ENCODE measurements at places on chromosomes 16 and 17.
A peak's percentile ranks its signal among the peaks of the same experiment; 100 is the strongest.

DNA sequence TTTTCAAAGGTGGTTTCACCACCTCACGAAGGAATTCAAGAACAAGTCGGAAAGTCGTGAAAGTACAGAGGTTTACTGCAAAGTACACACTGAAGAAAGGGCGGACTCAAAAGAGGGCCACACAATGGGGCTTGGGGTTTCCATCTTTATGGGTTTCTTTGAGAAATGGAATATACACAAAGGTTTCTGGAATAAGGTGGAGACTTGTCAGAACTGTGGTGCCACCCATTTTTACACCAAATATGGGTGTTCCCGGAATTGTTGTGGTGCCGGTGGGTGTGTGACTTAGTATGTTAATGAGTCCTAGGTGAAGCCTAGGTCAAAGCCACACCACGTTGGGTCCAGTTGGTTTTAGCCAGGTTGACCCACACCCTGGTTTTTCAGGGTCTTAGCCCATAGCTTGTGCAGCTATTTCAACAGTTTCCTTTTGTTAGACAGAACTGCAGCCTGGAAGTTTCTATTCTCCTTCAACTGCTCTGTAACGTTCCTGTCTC, 567 bp upstream of the GCSH start:
- no peak for DNase-seq

GRCh38 chr17:69402052-69402451, 12.4 kb upstream of the MAP2K6 start:
- DNase-seq, result no peak

- no peak for DNase-seq
Observed at GRCh38 chr17:31788571-31788946, 70.5 kb downstream of the COPRS start.

GRCh38 chr17:70521821-70522256, 352.5 kb downstream of the KCNJ2 start:
- no peak for DNase-seq

GRCh38 chr16:75043175-75043895, 44.5 kb downstream of the ZNRF1 start:
- DNase-seq, result no peak

DNA sequence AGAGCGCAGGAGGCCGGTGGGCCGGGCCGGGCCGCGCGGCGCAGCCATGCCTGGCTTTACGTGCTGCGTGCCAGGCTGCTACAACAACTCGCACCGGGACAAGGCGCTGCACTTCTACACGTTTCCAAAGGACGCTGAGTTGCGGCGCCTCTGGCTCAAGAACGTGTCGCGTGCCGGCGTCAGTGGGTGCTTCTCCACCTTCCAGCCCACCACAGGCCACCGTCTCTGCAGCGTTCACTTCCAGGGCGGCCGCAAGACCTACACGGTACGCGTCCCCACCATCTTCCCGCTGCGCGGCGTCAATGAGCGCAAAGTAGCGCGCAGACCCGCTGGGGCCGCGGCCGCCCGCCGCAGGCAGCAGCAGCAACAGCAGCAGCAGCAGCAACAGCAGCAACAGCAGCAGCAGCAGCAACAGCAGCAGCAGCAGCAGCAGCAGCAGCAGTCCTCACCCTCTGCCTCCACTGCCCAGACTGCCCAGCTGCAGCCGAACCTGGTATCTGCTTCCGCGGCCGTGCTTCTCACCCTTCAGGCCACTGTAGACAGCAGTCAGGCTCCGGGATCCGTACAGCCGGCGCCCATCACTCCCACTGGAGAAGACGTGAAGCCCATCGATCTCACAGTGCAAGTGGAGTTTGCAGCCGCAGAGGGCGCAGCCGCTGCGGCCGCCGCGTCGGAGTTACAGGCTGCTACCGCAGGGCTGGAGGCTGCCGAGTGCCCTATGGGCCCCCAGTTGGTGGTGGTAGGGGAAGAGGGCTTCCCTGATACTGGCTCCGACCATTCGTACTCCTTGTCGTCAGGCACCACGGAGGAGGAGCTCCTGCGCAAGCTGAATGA, 606 bp downstream of the THAP11 start:
- DNase-seq, result peak; percentile 39

- DNase-seq, result peak; percentile 9
Observed at GRCh38 chr16:12340151-12340733, 363.7 kb downstream of the SNX29 start.

- no peak for DNase-seq
Observed at GRCh38 chr17:66114609-66115008, 77.3 kb downstream of the CEP112 start.

DNA sequence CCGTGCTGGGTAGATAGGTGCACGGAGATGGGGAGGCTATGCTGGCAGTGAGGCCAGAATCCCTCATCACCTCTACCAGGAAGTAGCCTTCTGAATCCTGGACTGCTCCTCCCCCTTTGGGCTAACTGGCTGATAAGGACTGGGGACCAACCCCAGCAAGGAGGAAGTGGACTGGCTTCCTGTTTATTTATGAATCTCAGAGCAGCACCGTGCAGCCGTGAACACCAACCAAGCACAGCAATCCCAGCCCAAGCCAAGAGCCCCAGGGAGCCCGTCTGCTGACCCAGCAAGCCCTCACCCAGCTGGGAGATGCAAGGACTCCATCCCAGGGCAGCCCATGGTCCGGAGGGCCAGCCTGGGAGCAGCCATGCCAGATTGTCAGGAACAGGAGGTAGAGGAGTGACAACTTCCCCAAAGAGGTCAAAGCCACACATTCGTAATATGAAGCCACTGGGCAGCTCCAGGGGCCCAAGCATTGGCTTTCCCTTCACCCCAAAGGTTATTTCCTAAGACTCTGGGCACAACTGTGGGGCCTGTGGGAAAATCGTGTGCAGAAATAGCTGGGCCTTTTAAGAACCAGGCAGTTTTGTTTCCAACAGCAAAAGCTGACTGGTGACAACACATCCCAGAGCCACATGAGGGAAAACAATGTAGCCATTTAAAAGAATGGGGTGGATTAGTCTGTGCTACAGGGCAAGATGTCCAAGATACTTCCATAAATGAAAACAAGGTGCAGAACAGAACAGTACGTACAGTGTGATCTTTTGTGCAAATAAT, 23.9 kb downstream of the PHB1 start:
- no peak for DNase-seq

DNA sequence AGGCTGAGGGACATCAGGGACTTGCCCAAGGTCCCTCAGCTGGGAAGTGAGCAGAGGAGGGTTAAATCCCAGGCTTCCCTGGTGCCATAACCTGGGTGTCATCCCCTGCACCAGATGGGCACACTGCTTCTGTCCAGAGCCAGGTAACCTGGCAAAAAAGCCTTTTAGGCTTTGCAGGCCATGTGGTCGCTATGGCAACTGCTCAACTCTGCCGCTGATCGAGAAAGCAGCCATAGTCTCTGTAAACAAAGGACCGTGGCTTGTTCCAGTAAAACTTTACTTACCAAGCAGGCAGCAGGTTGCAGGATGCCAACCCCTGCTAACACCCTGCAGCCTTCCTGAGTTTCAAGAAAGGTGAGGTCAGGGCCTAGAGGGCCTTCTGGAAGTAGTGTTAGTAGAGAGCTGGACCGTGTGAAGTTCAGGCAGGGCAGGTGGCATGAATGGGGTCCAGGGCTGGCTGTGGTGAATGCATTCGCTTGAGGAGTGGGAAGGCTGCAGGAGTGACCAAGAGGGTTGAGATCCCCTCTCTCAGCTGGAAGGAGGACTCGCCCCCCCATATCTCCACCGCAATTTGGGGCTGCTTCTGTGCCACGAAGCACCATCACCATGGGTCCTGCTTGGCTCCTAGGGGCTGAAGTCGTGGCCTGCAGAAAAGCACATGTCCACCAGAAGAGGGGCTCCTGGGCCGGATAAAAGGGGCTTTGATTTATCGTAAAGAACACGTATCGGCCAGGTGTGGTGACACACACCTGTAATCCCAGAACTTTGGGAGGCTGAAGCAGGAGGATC, 91.3 kb downstream of the SOCS1 start:
- DNase-seq, result no peak

DNA sequence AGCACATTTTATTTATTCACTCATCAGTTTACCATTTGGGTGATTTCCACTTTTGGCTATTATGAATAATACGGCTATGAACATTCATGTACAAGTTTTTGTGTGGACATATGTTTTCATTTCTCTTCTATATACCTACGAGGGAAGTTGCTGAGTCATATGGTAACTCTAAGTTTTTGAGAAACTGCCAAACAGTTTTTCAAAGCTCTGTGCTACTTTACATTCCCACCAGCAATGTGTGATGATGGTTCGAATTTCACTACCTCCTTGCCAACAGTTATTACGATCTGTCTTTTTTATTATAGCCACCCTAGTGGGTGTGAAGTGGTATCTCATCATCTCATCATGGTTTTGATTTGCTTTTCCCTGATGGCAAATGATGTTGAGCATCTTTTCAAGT, 63.7 kb upstream of the MRTFB start:
- no peak for DNase-seq

DNA sequence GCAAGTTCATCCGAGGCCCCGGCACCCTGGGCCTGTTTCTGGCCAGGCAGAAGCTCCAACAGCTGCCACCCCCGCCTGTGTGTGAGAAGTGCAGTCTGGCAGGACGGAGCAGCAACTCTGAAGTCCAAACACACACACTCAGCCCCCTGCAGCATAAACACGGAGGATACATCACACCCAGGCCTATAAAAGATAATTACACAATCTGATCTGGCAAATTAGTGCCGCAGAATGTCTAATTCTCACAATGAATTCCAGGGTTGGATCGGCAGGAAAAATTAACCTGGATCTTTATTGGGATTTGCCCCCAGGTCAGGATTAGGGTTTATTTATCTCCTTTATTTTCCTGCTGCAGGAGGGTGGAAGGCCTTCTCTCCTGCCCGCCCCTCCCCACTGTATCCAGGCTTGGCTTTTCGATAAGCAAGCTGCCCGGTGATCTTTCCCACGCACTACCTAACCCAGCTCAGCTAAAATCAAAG, 311.4 kb downstream of the SOX9 start:
- DNase-seq, result no peak

DNA sequence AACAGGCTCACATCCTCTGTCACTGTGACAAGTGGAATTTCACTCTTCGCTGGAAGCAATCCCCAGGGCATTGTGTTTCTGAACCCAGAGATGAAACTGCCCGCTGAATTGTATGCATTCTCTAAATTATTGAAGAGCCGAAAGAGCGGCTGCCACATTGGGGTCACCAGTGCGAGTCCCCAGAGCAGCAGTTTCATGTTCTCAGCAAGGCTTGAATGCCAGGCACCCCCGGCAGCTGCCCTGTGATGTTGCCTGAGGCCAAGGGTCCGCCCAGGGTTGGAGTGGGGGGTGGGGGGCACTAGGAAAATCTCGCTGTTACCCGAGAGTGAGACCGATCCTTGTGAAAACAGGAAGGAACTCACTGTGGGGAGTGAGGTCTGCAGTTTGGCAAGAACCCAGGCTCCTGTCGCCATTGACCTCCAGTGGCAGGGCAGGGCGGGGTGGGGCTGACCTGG, 20.7 kb upstream of the BCAR1 start:
- no peak for DNase-seq

GRCh38 chr16:87192452-87193073, 124.6 kb downstream of the C16orf95 start:
- DNase-seq, result no peak
